Cerebellar nuclear complex (tissue), 1 donor: ENCODE measurements at places on chromosomes 5 and 9.

DNA sequence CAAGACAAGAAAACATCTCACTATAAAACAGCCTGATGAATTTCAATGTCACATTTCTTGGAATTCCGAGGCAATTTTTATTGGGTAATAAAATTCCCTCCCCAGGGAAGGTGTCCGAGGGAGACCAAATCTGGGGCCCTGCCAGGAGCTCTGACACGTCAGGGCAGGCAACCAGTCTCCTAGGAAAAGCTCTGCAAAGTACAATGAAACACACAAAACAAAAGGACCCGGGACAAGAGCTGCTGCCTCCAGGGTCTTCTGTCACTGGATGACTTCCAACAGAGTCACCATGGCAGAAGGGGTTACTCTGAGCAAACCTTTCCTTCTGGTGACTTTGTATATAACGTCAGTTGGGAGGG is 50.8 kb downstream of the SAXO1 start:
- no peak for DNase-seq

DNA sequence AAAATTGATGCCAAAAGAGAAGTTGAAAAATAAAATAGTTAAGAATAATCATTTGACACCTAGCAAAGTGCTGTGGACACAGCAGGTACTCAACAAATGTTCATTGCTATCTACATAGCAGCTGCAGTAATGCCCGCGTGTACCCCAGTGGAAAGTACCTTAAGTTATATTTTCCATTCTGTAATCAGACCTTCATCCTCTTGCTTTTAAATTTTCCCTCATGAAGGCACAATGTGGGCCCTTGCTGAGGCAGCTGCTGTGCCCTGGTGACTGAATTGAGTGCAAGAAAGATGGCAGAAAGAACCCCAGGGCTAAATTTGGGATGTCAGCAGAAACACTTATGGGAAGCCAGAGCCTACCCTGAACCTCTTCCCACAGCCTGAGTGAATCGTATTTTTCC is 65.9 kb downstream of the CYFIP2 start:
- no peak for DNase-seq

DNA sequence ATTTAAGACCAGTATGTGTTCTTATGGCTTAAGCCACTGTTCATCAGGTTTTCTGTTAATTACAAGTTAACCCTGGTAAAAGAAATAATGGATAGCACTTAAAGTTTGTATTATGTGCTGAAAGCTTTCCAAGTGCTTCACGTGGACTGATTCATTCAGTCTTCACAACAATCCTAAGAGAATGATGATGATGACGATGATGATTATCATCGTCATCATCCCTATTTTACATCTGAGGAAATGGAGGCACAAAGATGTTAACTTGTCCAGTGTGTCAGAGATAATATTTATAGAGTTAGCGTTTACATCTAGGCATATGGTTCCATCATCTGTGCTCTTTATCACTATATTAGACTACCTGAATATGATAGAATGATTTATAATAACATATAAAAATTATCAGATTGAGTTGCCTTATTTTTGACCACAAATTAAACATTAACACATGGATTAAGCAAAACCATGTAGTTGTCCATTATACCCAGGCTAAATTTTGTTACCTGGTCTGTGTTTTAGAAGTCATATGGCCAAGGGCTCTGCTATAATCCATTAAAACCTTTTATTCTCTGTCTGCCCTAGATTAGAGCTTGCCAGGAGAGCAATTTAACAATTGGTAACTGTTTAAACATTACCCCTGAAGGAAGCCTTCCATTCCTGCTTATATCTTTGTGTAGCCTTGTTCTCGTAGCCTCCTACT is 102.3 kb upstream of the MAP3K1 start:
- no peak for DNase-seq

DNA sequence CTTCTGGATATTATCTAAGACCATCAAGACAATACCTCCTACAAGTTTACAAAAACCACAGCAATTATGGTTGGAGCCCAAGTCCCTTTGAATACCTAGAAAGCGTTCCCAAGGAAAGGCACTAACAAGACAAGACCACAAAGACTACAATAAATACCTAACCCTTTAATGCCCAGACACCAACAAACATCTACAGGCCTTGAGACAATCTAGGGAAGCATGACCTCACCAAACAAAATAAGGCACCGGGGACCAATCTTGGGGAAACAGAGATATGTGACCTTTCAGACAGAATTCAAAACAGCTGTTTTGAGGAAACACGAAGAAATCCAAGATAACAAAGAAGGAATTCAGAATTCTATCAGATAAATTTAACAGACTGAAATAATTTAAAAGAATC is 37.8 kb downstream of the OXCT1 start:
- DNase-seq = no peak
